ENCODE measurements at places on chromosomes 4 and X. TPM values are rescaled to one million over a fixed set of nuclear protein-coding genes. Genes with fewer than 3 reads are reported as not detected.

DNA sequence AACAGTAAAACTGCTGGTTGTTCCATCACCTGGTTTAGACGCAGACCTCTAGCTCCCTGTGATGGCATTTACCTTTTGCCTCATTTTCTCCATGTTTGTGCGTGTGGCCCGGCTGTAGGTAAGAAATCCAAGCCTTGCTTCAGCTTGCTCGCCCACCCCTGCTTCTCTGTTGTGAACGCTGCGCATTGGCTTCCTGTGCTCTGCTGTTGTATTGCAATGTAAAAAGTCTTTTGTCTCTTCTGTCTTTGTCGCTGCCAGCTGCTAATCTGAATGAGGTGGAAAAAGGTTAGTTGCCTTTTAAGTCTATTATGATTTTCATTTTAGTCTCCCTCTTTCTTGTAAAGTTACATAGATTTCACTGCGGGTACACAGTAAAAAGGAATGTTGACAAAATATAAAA lies 127.3 kb upstream of the PACRGL start:
- no peaks in the 10 kb centered on the region for H3K4me1 ChIP-seq
- no peak for DNase-seq
- no peak overlapping the region for H3K27ac ChIP-seq
- H3K27me3 ChIP-seq, result no peaks in the 10 kb centered on the region
- no peaks in the 10 kb centered on the region for H3K36me3 ChIP-seq

- H3K27ac ChIP-seq, result no peak overlapping the region
- no peak for DNase-seq
- no peaks in the 10 kb centered on the region for H3K36me3 ChIP-seq
- no peaks in the 10 kb centered on the region for H3K4me1 ChIP-seq
- H3K27me3 ChIP-seq, result no peaks in the 10 kb centered on the region
Observed at GRCh38 chr4:41323706-41324105, 67.0 kb downstream of the UCHL1 start.

GRCh38 chr4:122796801-122797404 lies 29.7 kb upstream of the FGF2 start:
- H3K36me3 ChIP-seq, result no peaks in the 10 kb centered on the region
- H3K4me1 ChIP-seq, result no peaks in the 10 kb centered on the region
- no peak overlapping the region for H3K4me3 ChIP-seq
- DNase-seq, result no peak
- H3K27me3 ChIP-seq, result no peaks in the 10 kb centered on the region

GRCh38 chrX:29903360-29903759 lies 312.0 kb upstream of the MAGEB2 start:
- no peaks in the 10 kb centered on the region for H3K4me1 ChIP-seq
- H3K4me3 ChIP-seq, result no peak overlapping the region
- H3K36me3 ChIP-seq, result no peaks in the 10 kb centered on the region

DNA sequence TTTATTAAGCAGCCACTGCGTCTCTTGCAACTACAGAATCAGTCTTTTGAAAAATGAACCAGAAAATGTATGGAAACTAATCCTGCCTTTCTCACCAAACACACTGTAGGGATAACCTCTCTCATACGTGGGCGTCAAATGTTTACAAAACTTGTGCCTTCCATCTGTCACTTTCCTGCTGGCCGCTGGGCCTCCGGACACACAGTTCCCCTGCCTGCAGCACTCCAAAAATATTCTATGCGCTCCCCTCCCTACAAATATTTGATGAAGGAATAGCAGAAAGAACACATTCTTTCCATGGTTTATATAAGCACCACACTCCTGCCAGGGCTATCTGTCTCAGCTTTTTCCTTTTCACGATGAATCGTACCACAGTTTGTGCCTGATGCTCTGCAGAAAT lies 14.9 kb upstream of the CYTL1 start:
- peaks cover 6% of the 10 kb centered on the region for H3K4me1 ChIP-seq
- H3K4me3 ChIP-seq, result no peak overlapping the region
- H3K36me3 ChIP-seq, result no peaks in the 10 kb centered on the region
- no peak overlapping the region for H3K27ac ChIP-seq

DNA sequence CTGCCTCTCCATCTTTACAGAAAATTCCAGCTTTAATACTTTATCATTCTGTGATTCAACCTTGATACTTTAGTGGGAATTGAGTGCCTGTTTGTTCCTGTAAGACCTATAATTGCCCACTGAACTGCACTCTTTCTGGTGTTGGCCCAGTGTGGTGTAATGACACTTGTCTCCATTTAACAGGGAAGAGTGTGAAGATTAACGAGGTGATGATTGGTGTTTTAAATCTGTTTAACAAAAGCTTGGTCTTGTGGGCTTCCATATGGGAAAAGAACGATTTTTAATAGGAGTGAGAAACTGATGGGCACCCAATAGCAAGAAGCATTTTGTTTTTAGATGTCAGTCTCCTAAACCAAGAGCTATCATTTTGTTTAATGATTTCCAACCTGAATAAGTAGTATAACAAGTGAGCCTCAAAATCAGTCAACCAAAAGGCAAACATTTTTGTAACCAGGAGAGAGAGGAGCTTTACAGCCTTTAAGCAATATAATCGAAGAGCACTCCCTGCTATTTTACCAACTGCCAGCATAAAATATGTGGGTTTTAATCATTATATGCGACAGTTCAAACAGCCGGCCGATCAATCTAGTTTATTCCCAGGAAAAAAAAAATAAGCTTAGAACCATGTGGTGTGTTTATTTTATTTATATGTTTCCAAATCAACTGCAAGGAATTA lies 50.2 kb downstream of the SUPT20HL1 start:
- H3K27ac ChIP-seq, result no peak overlapping the region
- H3K27me3 ChIP-seq, result no peaks in the 10 kb centered on the region
- no peak overlapping the region for H3K4me3 ChIP-seq
- no peaks in the 10 kb centered on the region for H3K36me3 ChIP-seq

GRCh38 chr4:7516773-7517144 lies 82.0 kb upstream of the PSAPL1 start:
- no peak overlapping the region for H3K4me3 ChIP-seq
- H3K4me1 ChIP-seq, result no peaks in the 10 kb centered on the region
- no peak overlapping the region for H3K27ac ChIP-seq
- no peaks in the 10 kb centered on the region for H3K36me3 ChIP-seq
- no peaks in the 10 kb centered on the region for H3K27me3 ChIP-seq

DNA sequence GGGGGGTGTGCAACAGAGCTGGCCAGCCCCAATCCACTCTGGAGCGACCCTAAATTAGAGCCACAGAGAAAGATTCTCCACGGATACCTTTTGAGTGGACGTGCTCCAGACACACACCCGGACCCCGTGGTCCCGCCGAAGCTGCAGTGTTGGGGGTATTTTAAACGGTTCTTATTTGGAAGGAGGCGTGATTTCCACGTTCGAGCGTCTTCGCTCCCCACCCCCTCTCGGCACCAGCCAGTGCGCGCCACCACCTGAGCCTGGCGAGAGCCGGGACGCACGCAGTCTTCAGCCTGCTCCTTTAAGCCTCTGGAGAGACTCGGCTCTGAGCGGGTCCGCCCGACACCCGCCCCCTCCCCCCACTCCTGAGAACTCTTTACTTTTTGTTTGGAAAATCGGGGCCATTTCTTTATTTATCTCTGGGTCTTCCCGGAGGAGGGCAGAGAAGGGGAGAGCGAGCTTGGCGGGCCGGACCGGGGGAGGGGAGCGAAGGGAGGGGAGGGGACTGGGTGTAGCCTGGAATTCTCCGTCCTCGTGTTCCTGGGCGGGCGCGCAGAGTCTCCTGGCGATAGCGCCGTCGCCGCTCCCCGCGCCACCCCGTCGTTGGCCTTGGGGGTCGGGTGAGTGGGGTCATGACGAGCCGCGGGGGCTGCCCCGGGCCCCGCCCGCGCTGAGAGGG lies 668 bp upstream of the PTCHD1 start:
- DNase-seq, result no peak
- peaks cover 9% of the 10 kb centered on the region for H3K27me3 ChIP-seq
- no peaks in the 10 kb centered on the region for H3K4me1 ChIP-seq
- no peaks in the 10 kb centered on the region for H3K36me3 ChIP-seq

GRCh38 chrX:129115935-129116334 lies 407.4 kb downstream of the SMARCA1 start:
- H3K36me3 ChIP-seq, result no peaks in the 10 kb centered on the region
- H3K27ac ChIP-seq, result no peak overlapping the region
- no peak overlapping the region for H3K4me3 ChIP-seq
- no peaks in the 10 kb centered on the region for H3K4me1 ChIP-seq
- no peak for DNase-seq

DNA sequence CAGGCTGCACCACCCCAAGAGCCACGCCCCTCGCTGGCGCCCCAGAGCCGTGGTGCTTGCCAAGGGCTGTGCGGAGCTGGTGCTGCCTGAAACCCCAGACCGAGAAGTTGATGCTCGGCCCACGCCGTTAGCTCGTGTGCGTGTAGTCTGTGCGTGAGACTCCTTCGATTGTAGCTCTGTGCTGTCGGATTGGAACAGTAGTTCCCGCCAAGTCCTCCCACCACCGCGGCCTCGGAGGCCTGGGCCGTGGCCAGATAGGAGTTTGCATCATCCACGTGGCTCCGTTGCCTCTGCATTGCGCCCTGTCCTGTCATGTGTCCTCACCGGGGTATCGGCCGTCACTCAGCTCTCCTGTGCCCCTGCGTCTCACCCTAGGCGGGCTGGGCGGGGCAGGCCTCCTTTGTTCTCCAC lies 24.2 kb downstream of the TNIP2 start:
- no peak overlapping the region for H3K4me3 ChIP-seq
- H3K27me3 ChIP-seq, result no peaks in the 10 kb centered on the region
- no peak for DNase-seq
- H3K27ac ChIP-seq, result no peak overlapping the region
- H3K36me3 ChIP-seq, result peaks cover 3% of the 10 kb centered on the region
- peaks cover 6% of the 10 kb centered on the region for H3K4me1 ChIP-seq

GRCh38 chrX:74911494-74911893 lies 13.8 kb downstream of the NEXMIF start:
- H3K36me3 ChIP-seq, result no peaks in the 10 kb centered on the region
- H3K4me1 ChIP-seq, result no peaks in the 10 kb centered on the region
- no peak overlapping the region for H3K27ac ChIP-seq
- H3K27me3 ChIP-seq, result no peaks in the 10 kb centered on the region
- DNase-seq, result no peak
- H3K4me3 ChIP-seq, result no peak overlapping the region

- H3K4me1 ChIP-seq, result no peaks in the 10 kb centered on the region
- no peak overlapping the region for H3K27ac ChIP-seq
- DNase-seq, result no peak
- no peak overlapping the region for H3K4me3 ChIP-seq
Observed at GRCh38 chrX:132001127-132001526, 22.0 kb upstream of the STK26 start.

DNA sequence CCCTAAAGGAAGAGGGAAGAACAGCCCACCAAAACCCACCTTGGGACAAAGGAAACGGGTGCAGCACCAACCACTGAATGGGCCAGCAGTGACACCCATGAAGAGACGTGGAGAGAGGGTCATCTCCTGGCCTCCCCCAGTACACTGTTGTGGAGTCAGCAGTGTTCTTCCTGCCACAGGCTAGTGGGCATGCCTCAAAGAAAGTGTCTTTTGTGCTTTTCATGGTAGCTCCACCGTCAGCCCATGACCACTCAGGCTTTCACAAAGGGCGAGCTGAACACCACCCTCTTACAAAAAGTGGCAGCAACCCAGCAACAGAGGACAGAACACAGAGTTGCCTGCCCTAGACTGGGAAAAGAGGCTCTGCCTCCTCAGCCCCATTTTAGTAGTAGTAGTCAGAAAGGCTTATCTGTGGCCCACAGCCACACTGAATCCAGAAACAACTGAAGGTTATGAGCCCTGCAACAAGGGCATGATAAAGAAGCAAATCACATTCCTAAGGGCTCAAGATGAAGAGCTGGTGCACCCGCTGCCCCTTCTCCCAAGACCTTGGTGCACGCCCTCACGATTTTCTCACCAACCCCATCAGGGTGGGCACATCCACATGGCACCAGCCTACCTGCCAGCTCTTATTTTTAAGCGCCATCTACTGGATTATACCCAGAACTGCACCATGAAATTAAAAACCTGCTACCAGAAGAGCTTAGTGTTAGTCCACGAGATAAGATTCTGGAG lies 53.1 kb downstream of the RAB28 start:
- no peaks in the 10 kb centered on the region for H3K27me3 ChIP-seq
- no peaks in the 10 kb centered on the region for H3K4me1 ChIP-seq
- H3K36me3 ChIP-seq, result no peaks in the 10 kb centered on the region
- no peak overlapping the region for H3K27ac ChIP-seq
- H3K4me3 ChIP-seq, result no peak overlapping the region
- no peak for DNase-seq

- no peaks in the 10 kb centered on the region for H3K4me1 ChIP-seq
- no peak for DNase-seq
- no peaks in the 10 kb centered on the region for H3K36me3 ChIP-seq
- no peak overlapping the region for H3K4me3 ChIP-seq
- no peaks in the 10 kb centered on the region for H3K27me3 ChIP-seq
Observed at GRCh38 chr4:109999585-109999912, 86.9 kb downstream of the EGF start.

GUCY1A1 gene
- total RNA-seq, result 0.25 TPM

GYPE gene
- total RNA-seq, result 4.7 TPM

FAT4 gene
- 0.02 TPM for total RNA-seq

DCAF4L1 gene
- 0.19 TPM for total RNA-seq

ARHGAP6 gene
- 2.1 TPM for total RNA-seq

ARX gene
- not detected for total RNA-seq

Data from B cell (primary cell).